ENCODE measurements at places on chromosomes 3 and 15. TPM values are rescaled to one million over a fixed set of nuclear protein-coding genes. Genes with fewer than 3 reads are reported as not detected.

GRCh38 chr15:65856821-65857455, 12.4 kb upstream of the RAB11A start:
- H3K4me3 ChIP-seq = no peak overlapping the region
- H3K36me3 ChIP-seq = no peaks in the 10 kb centered on the region
- DNase-seq = no peak
- H3K27ac ChIP-seq = no peak overlapping the region
- peaks cover 19% of the 10 kb centered on the region for H3K4me1 ChIP-seq
- H3K27me3 ChIP-seq = no peaks in the 10 kb centered on the region

CRTC3 gene
- total RNA-seq = 36.9 TPM

GRCh38 chr15:83475551-83475950, 28.4 kb downstream of the SH3GL3 start:
- H3K36me3 ChIP-seq = no peaks in the 10 kb centered on the region
- no peak overlapping the region for H3K4me3 ChIP-seq
- no peak for DNase-seq
- no peaks in the 10 kb centered on the region for H3K27me3 ChIP-seq
- H3K27ac ChIP-seq = no peak overlapping the region
- no peaks in the 10 kb centered on the region for H3K4me1 ChIP-seq

KLHL40 gene
- total RNA-seq = not detected

DNA sequence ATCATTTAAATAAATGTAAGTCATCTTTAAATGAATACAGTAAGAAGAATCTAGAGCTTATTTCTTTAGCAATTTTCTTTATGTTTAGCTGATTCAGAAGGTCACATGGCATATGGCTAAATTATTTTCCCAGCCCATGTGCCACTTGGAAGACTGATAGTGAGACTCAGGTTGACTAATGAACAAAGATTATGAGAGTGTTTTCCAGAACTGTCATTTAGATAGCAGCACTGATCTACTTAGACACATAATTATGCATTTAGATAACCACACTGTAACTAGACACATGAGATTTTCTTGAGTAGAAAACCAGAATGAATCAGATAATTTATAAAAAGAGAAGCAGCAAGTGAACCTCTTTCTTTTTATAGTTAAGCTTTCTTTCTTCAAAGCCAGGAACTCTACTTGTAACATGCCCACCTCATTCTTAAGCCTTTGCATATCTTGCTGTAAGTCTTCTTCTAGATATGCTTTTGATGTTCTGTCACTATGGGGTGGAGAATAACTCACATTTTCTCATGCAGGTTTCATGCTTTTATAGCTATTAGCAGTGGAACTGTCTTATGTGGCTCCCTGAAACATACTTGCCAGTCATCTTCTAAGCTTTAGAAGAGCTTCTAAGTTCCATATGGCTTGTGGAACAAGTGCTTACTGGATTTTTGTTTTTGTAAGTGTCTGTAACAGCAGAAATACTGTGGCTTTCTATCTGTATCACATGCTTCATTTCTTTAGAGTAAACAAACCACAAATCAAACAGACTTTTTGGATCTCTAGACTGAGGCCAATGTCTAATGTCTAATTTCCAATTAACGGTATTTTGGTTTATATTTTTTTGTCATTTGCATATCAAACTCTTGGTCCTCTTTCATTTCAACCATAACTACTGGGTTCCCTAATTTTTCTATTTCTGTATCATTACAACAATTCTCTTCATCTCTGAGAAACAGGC, 101.4 kb downstream of the LMLN start:
- H3K27ac ChIP-seq = no peak overlapping the region
- no peaks in the 10 kb centered on the region for H3K4me1 ChIP-seq
- H3K27me3 ChIP-seq = no peaks in the 10 kb centered on the region
- H3K36me3 ChIP-seq = no peaks in the 10 kb centered on the region
- H3K4me3 ChIP-seq = no peak overlapping the region

- DNase-seq = no peak
- no peak overlapping the region for H3K27ac ChIP-seq
- H3K4me3 ChIP-seq = no peak overlapping the region
- H3K27me3 ChIP-seq = no peaks in the 10 kb centered on the region
- no peaks in the 10 kb centered on the region for H3K4me1 ChIP-seq
Measured at GRCh38 chr15:52764731-52765130, 25.4 kb downstream of the ONECUT1 start.

BFSP2 gene
- 7.1 TPM for total RNA-seq

DNA sequence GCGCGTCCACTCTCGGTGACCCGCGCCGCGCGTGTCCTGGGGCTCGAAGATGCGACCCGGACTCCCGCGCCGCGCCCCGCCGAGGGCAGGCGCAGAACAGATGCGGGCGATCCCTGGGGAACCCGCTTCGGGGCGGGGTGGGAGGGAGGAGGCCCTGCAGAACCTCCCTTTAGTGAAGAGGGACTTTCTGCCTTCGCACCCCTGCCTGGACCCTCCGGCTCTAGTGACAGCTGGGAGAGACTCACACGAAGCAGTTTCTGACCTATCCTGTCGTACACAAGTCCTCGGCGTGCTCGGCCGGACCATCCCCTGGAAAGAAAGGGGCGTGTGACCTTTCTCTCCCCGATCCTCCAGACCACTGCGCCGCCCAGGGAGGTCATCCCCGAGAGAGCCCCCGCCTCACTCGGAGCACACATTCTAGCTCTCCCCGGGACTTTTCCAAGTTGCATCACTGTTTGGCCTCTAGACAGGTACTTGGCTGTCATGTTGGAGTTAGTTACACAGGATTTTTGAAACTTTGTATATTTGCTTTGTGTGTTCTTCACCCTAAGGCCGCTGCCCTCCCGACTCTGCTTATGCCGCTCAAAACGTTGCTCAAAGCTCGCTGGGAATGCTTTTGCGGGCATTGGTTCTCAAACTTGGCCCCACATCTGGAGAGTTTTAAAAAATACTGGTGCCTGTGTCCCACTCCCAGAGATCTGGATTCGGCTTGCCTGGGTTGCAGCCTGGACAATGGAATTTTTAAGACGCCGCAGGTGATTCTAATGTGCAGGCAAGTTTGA, 582 bp downstream of the CGNL1 start:
- no peaks in the 10 kb centered on the region for H3K36me3 ChIP-seq
- H3K4me1 ChIP-seq = no peaks in the 10 kb centered on the region
- no peak overlapping the region for H3K4me3 ChIP-seq
- no peak for DNase-seq
- H3K27me3 ChIP-seq = peaks cover 3% of the 10 kb centered on the region

ZKSCAN7 gene
- 4.6 TPM for total RNA-seq

RETNLB gene
- total RNA-seq = not detected
